ENCODE measurements at places on chromosomes 16 and 17.

DNA sequence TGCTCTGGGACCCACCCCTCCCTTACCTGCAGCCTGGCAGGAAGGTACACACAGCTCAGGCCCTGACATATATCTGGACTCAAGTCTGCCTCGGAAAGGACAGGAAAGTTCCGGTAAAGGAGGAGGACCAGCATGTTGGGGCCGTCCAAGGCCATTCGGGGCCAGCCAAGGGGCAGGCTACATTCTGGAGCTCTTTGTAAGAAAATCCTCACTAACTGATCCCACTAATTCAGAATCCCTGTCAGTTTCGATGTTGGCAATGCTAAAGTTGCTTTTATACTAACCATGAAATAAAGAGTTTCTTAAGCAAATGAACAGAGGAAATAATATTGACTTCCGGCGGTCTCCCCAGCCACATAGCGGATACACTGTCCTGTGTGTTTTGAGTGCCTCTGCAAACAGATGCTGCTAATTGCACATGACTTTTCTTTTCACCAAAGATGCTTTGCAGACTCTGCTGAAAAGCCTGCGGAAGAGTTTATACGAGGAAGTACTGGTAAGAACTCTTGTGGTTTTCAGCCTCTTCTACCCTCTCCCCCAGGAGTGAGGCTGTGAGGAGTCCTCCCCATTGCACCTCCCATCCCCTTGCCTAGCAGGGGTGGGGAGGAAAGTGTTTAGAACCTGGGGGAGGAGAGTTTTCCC is 54.8 kb downstream of the PLXDC1 start:
- DNase-seq: no peak

DNA sequence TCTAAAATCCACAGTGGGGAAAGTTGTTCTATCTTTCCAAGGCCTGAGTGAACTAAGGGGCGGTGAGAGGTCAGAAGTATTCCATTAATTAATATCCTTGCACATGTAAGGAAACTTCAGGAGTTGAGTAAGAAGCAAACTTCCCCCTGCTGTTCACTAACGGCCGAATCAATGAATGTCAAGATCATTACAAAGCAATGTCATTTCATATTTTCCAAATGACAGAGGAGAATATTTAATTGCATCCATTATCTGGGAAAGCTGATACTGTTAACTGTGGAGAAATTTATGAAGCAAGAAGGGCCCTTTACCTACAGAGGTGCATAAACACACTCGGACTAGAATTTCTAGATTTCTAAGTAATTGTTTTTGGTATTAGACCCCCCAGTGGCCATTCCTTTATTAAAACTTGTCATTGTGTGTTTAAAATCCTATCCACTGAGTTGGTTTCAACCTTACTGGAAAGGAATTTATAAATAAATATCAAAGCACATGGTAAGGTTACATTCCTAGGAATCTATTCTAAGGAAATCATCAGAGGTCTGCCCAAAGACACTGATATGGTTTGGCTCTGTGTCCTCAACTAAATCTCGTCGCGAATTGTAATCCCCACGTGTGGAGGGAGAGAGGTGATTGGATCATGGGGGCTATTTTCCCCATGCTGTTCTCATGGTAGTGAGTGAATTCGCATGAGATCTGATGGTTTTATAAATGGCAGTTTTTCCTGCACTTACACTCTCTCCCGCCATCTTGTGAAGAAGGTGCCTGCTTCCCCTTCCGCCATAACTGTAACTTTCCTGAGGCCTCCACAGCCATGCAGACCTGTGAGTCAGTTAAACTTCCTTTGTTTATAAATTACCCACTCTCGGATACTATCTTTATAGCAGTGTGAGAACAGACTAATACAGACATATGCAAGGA is 20.4 kb upstream of the SMURF2 start:
- no peak for DNase-seq

GRCh38 chr17:80101946-80102663 is 724 bp downstream of the GAA start:
- DNase-seq: no peak

DNA sequence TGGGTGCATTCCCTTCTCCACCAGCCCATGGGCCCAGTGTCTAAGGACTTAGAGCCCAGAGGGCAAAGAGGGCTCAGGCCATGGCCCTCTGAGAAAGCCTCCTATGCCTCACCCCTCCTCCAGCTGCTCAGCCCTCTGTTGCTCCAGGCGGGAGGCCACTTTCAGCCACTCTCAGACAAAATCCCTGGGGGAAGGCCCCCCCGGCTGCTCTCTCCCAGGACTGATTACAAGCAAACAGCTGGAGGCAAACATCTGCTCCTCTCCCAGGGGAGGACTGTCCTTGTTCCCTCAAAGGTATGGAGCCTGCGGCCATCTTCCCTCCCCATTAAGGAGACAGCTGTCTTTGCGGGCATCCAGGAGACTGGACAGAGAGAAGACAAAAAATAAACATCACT is 54.9 kb upstream of the DLX4 start:
- no peak for DNase-seq

GRCh38 chr16:68083861-68084503 is 1.2 kb upstream of the NFATC3 start:
- no peak for DNase-seq

- no peak for DNase-seq
These were observed 753.2 kb upstream of the EEF2KMT start for GRCh38 chr16:5850632-5851392.

GRCh38 chr16:72301523-72302236 is 129.7 kb upstream of the PMFBP1 start:
- no peak for DNase-seq

DNA sequence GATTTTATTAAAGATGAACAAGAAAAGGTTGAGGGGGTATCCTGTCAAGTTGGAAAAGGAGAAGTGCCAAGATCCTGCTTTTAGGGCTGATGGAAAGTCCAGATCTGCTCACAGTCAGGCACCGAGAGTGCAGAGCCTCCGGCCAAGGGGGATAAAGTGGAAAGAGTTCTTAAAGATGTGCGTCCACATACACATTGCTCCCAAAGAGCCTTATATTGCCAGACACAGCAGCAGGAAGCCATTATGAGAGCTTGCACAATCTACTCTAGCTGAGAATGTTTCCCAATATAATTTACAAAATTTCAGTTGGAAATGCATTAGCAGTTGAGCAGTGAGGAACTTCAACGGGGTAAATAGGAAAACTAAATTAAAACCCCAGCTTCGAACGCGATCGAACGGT is 95.6 kb downstream of the SALL1 start:
- no peak for DNase-seq

DNA sequence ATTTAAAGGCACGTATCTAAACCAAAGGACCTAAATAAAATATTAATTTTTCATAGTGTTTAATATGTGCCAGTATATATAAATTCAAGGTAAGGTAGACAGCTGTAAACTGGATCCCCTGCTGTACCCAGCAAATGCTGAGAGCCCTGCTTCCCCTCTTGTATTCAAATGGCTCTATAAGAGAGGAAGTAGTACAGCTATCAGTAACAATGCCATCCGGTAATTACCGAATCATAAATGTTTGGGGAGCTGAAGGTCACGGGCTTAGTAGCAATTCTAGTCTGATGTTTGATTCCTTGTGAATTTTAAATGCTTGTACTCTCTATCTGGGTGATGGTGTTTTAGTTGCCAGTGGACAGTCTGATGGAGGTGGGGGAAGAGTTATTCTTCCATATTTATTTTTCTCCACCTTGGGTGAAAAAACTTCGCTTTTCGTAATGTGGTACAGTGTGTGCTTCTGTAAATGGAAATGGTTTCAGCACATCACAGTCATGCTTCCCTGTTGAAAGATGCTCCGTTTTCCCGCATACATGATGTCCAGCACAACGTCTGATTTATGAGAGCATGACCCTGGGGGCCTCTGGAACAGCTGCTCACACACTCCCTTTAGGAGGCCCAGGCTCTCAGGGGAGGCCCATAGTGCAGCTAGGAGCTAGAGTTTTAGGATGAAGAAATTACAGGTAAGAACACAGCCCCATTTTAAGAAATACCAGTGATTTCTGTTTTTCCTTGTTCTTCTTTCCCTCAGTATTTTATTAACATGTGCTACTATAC is 423.9 kb downstream of the WWOX start:
- DNase-seq: no peak

GRCh38 chr17:82098939-82099763 is 1.1 kb upstream of the FASN start:
- no peak for DNase-seq

GRCh38 chr16:85445064-85445778 is 167.9 kb upstream of the GSE1 start:
- no peak for DNase-seq

- DNase-seq: no peak
These were observed 47.5 kb downstream of the WNT3 start for GRCh38 chr17:46770818-46771560.

- DNase-seq: no peak
These were observed 6.6 kb upstream of the PITPNA start for GRCh38 chr17:1568950-1569810.

- DNase-seq: no peak
These were observed 14.0 kb upstream of the OR1E2 start for GRCh38 chr17:3447625-3448024.

DNA sequence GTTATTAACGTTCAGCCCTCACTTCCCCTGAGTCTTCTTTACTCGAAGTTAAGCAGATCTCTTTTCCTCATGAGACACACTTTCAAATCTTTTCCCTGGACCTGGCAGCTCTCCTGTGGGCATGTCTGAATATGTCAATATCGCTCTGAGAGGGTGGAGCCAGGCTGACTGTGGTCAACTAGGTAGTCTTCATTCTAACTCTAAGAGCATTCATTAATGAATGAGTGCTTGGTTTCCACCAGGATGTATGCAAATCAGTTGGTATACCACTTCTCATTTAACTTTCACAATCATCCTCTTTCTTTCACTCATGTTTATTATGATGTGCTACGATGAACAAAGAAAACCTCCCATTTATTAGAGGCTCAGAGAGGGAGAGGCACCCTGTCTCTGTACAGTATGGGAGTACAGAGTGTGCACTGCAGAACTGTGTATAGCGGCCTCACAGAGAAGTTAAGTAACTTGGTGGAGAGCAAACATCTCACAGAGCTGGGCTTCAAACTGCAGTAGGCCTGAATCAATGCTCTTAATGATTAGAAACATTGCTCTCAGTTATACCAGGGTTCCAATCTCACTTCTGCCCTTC is 39.9 kb downstream of the OTOA start:
- DNase-seq: no peak

GRCh38 chr17:58507123-58507634 is 7.3 kb downstream of the MTMR4 start:
- no peak for DNase-seq

- DNase-seq: no peak
These were observed 50.5 kb upstream of the CHMP6 start for GRCh38 chr17:80941171-80941570.
